ENCODE measurements at places on chromosomes 4 and X.

GRCh38 chr4:1638272-1638598, 45.9 kb downstream of the FAM53A start:
- no peak for DNase-seq

GRCh38 chr4:78880874-78881492, 58.3 kb downstream of the PAQR3 start:
- no peak for DNase-seq

DNA sequence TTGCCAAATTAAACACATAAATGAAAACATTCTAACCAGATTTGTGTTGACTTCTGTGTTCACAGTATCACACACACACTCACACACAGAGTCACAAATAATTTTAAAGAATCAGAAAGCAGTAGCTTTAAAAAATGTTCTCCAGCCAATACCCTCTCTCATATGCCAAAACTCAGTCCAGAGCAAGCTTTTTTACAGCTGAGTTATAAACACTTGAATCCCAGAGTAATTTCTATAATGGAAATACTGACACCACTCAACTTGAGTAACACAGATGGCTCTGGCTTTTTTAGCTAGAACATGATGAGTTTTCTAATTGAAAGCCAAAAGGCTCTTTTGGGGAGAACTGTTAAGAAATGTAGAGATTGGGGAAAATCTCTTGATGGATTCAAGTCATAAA, 100.8 kb downstream of the DOCK11 start:
- no peak for DNase-seq

GRCh38 chr4:54333657-54334056, 104.6 kb downstream of the PDGFRA start:
- no peak for DNase-seq

GRCh38 chrX:118049713-118050112, 66.9 kb downstream of the KLHL13 start:
- DNase-seq = no peak

DNA sequence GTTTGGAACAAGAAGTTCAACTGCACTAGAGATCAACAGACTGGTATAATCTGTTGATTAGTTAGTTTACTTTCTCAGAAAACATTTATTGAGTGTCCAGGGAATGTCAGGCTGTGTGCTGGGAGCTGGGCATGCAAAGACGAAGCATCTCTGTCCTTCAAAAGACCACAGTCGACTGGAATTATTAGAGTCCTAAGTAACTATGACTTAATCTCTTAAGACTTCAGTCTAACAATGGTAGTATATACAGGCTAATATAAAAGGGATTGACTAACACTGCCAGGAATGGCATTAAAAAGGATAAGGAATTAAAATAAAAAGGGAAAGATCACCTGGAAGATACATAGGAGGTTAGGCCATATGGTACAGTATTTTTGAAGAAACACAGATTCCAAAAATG, 128.7 kb downstream of the WDFY3 start:
- no peak for DNase-seq

GRCh38 chr4:1410491-1411325, 4.5 kb upstream of the NKX1-1 start:
- DNase-seq = no peak

GRCh38 chr4:169226565-169226964, 44.2 kb downstream of the SH3RF1 start:
- no peak for DNase-seq

DNA sequence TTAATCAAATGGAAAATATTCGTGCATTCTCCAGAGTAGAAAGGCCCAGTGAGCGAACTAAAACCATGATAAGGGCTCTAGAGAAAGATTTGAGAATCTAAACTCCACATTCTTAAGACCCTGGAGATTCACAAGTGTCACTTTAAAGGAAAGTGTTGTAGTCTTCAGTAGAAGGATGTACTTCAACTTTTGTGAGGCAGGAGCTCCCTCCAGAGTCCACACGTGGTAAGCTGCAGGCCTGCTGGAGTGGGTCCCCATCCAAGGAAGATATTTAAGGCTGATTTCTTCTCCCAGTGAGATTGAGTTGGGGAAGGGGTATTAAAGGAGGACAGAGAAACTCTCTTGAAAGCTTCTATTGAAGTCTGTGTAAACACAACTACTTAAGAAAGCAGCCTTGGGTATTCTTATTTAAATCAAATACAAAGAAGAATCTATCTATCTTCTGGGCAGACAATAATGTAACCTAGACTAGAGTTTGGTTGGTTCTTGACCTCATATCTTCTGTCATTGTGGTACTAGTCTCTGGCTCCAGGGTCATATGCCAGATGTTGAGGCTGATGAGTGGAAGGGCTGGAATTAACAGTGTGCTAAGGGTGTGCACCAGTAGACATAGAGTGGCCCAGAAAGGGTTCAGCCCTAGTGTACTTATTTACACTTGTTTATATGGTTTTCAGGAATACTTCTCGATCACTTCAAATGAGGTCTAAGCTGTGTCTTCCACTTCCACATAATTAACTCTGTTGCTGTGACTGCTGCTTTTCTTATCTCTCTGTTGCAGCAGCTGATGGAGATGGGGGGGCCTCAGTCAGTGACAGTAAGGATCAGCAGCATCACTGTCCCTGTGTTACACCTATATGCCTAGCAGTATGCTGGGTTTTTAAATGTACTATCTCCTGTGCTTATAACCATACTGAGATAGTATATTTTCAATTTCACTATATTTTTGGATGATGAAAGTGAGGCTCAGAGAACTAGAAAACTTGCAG, 76.1 kb downstream of the HMGB2 start:
- DNase-seq = no peak

DNA sequence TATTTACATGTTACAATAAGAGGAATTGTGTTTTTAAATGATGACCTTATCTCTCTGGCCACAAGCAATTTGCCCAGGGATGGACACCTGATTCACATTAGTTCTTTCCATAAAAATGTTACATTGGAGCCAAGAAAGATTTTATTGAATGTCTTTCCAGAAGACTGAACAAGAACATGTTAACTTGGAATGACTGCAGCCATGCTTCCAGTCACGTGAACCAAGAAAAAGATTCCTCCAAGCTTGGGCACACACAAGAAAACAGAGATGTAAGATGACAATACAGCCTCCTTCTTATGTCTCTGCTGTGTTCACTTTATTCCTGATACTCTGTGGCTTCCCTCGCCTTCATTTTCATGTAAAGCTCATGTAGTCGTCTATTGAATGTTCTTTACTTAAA, 737.6 kb downstream of the TRIML1 start:
- no peak for DNase-seq

DNA sequence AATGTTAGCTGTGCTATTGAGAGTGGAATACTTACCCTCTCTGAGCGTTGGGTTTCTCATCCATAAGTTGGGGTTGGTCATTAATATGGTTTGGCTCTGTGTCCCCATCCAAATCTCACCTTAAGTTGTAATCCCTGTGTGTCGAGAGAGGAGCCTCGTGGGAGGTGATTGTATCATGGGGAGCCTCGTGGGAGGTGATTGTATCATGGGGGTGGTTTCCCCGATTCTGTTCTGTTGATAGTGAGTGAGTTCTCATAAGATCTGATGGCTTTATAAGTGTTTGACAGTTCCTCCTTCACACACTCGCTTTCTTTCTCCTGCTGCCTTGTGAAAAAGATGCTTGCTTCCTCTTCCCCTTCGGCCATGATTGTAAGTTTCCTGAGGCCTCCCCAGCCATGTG, 391.1 kb downstream of the FAM133A start:
- no peak for DNase-seq

GRCh38 chr4:48432017-48432416, 51.1 kb upstream of the SLC10A4 start:
- no peak for DNase-seq

- no peak for DNase-seq
Observed at GRCh38 chr4:168503652-168504362, 7.0 kb downstream of the PALLD start.

All from omental fat pad (tissue), 4 donors.